RKO (cell line): ENCODE measurements at places on chromosomes 1 and 21.
A peak's percentile ranks its signal among the peaks of the same experiment; 100 is the strongest.

DNA sequence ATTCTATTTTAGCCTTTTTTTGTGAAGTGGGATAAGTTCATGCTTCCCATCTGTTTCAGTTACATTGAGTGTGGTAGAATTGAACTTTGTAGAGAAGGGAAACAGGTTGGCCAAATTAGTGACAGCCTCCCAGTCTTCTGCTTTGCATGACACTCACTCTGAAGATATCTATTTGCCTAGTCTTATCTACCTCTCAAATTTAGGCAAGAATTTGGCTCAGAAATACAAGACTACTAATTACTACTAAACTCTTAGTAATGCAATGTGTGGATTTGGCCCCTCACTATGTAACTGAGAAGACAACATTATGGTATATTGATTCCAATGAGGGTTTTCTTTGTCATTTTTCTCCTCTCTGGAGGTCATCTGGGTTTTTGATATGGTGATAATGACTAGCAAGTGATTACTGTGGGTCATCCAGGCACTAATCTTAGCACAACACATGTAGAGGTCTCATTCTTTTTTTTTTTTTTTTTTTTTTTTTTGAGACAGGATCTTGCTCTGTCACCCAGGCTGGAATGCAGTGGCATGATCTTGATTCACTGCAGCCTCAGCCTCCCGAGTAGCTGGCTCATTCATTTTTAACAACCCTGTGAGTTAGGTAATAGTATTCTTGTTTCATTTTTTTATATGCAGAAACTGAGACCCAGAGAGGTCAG lies 6.3 kb downstream of the FAM20B start:
- peak; percentile 76 for DNase-seq

- peak; percentile 100 for DNase-seq
Observed at GRCh38 chr1:150613061-150613920, 16.1 kb downstream of the ENSA start.

GRCh38 chr1:30283199-30283962 lies 440.0 kb downstream of the MATN1 start:
- DNase-seq: no peak

DNA sequence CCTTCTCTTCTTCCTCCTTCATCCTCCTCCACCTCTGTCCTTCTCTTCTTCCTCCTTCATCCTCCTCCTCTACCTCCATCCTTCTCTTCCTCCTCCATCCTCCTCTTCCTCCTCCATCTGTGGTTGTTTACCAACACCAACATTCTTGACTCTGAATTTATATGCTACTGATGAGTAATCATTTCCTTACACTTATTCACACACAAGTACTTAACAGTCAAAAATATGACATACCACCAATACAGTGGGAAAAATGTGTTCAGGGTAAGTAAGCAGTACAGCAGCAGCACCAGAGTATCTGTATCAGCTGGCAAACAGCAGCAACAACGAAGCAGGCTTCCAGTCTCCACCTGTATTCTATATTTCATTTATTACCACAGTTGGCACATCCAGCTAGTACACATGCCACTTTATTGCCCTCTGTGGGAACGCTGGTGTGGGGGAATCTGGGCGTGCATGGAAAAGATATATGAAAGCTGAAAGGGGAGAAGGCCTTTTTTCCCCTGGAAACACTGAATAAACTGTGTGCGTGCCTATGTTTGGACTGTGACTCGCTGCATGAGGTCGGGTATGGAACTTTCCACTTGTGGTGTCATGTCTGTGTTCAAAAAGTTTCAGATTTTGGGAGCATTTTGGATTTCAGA lies 16.0 kb downstream of the ADSS2 start:
- DNase-seq: peak; percentile 47

DNA sequence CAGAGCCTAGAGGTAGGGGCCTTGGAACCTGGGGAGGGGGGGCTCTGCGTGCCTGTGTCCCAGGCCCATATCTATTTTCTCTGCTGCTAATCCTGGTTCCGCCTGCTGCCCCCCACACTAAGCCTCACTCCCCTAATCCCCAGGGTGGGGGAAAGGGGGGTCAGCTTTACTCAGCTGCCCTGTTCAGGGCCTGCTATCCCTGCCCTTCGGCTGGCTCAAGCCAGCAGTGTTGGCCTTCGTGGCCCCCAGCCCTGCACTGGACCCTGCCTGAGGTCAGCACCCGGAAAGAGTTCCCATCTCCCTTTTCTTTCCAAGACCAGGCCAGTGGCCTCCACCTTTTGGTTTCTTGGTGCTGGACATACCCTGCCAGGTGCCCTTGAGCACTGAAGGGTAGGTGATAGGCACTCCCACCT lies 8.4 kb downstream of the ZBTB7B start:
- no peak for DNase-seq

DNA sequence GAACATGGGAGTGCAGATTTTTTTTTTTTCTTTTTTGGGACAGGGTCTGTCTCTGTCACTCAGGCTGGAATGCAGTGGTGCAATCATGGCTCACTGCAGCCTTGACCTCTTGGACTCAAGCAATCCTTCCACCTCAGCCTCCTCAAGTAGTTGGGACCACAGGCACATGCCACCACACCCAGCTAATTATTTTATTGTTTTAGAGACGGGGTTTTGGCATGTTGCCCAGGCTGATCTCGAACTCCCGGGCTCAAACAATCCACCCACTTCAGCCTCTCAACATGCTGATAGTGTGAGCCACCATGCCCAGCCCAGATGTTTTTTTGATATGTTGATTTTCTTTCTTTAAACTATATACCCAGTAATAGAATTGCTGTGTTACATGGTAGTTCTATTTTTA lies 57.7 kb downstream of the RGSL1 start:
- DNase-seq: no peak
